Non-pigmented ciliary epithelial cell (primary cell): ENCODE measurements at places on chromosomes 2 and 18.

GRCh38 chr2:150247481-150247880 is 240.0 kb downstream of the RND3 start:
- DNase-seq: no peak

DNA sequence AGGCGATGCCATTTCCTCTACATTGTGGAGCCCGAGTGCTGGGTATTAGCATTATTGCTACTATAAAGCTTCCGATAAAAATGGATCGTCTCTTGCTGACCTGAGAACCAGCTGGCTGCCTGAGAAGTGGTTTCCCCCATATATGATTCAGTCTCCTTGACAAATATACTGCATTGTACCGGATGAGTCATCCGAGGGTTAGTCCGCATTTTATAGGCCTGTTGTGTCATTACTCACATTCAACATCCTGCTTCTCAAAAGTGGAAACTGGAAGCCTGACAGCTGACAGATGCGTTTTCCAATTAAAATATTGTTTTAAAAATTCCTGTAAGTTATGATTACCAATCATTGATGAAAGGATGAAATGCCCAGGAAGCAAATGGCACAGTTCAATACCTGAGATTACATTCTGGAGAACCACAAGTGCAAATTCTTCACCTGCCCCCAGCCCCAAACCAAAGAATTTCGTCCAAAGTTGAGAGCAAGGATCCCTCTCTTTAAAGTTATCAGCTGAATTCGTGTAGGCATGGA is 65.7 kb downstream of the SPRED2 start:
- DNase-seq: peak; percentile 93

GRCh38 chr2:56107502-56108220 is 76.1 kb upstream of the CCDC85A start:
- DNase-seq: no peak

GRCh38 chr2:206784559-206785353 is 19.4 kb downstream of the FASTKD2 start:
- no peak for DNase-seq

GRCh38 chr18:60870261-60871153 is 462.7 kb upstream of the CDH20 start:
- no peak for DNase-seq

DNA sequence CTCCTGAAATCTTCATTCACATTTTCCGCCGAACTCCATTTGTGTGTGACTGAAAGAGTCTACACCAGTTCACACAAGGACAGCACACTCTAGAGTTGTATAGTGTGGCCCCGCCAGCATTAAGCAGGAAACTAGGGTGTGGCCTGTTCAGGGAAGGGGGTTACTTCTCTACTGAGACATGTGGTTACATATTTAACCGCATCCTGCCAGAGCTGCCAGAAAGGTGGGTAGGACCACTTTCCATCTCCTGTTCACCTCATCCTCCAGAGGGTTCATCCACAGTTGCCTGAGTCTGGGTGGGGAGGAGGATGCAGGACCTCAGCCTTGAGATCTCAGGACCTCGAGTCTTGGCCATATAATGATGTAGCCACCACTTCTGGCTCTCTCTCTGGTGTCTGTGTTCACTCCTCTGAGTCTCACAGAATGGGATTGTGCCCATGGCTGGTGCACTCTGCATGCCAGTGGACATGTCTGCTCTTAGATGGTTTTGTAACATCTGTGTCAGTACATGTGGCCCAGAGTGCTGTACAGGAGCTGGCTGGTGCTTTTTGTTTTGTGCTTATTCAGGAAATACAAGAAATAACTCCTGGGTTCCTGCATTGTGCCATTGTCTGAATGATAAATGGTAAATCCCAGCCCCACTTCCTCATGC is 7.7 kb upstream of the SP140L start:
- no peak for DNase-seq

DNA sequence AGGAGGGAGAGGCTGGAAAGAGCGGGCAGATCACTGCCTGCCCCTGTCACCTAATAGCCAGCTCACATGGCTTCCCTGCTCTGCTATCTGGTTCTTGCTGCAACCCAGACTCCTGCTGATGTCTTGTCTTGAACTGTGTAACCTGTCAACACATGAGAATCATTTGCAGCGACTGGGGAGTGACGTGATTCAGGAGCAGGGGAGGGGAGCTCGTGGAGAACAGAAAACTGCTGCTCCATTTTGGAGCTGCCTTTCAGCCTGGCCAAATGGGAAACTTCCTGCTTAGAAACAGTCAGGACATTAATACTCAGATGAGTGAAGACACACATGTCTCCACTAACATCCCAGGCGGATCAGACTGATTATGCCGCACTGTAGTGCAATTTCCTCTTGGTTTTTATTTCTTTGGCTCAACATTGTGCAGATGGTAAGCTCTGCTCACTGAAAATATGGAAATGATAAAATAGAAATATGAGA is 38.1 kb downstream of the RPL37A start:
- DNase-seq: no peak

GRCh38 chr2:26454561-26455001 is 23.3 kb downstream of the OTOF start:
- DNase-seq: no peak

DNA sequence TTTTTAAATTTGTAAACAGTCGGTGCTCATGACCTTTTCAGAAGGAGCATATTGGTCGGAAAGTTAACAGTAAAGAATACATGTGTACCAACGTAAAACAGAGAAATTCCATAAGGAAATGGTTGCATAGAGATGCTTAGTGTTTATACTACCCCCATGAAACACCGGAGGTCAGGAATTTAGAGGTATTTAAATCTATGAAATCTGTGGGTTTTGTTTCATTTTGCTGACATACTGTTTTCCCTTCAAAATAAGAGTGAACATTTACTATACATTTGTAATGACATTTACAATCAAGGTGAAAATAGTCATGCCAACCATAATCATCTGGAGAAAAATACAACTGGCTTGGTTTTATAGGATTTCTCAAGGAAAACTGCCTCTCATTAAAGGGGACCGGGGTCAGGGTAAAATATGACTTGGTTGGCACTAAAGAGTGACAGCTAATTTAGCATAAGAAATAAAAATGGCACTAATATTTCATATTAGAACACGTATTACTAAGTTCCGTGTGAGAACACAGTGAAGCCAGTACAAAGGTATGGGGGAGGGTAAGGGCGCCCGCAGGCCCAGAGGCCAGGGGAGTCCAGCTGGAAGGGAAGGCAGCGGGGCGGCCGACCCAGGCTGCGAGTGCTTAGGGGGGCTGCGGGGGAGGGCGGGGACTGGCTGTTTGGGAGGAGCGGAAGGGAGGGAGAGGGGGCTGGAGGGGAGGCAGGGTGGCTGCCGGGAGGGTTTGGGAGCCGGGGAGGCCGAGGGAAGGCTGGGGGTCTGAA is 1.1 kb upstream of the RNU4ATAC start:
- no peak for DNase-seq

DNA sequence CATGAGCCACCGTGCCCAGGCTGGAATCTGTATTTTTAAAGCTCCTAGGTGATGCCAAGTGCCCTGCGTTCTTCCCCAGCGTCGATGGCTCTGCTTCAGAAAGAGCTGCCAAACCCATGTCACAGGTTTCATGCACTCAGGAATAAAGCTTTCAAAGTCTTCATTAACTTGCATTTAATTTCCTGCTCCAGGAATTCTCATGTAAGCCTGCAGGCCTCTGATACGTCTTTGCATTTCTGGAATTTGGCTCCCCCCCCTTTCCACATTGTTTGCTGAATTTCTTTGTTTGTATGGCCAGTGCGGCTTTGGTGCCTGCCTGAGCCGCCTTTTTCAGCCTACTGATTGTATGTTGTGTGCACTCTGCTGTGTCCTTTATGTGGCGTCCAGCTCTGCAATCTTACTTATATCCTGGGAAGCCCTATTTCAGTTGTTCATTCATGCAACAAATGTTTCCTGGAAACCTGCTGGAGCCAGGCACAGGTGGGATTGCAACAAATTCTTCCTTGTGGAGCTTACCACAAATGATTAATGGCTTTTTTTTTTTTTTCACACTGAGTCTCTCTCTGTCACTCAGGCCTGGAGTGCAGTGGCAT is 17.9 kb upstream of the OTOF start:
- no peak for DNase-seq

- no peak for DNase-seq
Measured at GRCh38 chr2:19346983-19347618, 11.3 kb downstream of the OSR1 start.

DNA sequence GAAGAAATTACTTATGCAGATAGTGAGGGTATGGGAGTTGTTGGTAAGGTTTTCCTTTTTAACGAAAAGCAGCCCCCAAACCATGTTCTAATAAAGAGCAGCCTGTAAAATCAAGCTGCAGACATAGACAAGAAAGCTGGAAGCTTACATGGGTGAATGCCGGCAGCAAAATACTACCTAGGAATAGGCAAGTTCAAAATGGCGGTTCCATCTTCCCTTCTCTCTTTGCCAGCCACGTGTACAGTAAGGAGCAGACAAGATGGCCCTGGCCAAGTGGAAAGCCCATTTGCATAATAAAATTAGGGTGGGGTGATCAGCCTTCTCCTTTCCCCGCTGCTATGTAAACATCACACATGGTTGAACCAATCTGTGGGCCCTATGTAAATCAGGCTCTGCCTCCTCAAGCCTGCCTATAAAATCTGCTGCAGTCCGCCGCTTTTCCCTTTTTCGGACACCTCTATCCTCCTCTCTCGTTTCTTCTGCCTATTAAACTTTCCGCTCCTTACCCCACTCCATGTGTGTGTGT is 155.0 kb downstream of the ZBTB7C start:
- no peak for DNase-seq

DNA sequence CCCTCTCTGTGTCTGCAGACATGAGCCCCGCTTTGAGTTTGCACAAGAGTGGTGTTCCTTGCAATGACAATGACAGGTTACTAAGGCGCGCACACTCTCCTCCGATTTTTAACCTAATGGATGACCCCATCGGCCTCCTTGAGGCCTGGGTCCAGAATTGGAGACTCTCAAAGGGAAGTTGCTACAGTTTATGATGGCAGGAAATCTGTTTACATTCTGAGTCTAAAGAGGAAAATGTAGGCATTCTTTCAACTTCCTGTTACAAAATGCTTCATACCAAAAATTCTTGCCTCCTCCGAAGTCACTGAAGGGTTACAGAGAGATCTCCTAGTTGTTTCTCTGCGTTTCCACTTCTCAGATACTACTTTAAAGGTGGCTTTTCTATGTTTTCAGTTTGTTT is 225.3 kb upstream of the AGAP1 start:
- DNase-seq: peak; percentile 17

DNA sequence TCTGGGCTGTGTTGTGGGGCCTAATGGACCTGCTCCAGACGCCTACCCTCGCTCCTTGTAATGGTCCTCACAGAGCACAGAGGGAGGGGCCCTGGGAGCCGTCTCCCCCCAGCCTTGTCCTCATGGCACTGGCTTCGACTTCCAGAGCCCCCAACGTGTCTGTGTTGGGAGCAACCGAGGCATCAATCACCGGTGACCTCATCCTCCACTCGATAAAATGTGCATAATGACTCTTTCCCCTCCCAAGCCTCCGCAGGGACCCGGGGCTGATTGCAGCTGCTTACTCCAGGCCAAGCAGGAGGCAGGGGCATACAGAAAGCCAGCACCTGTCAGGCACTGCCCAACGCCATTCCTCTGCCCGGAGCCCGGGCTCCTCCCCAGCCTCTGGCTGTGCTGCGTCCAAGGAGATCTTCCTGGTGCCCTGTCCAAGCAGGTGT is 271.7 kb downstream of the NDUFA10 start:
- no peak for DNase-seq

GRCh38 chr2:165795011-165795410 is 964 bp upstream of the GALNT3 start:
- DNase-seq: no peak

DNA sequence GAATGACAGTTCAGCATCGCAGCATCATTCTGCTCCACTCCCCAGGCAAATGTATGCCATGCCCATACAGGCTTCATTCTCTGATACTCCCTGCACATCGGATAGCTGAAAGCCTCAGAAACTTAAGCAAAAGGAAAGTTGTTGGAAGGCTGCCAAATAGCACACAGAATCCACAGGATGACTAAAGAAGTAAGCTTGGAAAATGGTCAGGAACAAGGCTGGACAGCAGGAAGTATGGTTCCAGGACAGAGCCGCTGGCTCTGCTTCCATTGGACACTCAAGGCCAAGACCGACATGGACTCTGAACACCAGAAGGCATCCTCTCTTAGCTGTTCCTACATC is 256.5 kb downstream of the CDH20 start:
- DNase-seq: no peak

- no peak for DNase-seq
Measured at GRCh38 chr2:233706720-233707119, 6.0 kb upstream of the UGT1A5 start.

- no peak for DNase-seq
Measured at GRCh38 chr2:174580951-174581350, 16.7 kb downstream of the WIPF1 start.

GRCh38 chr2:28624436-28624792 is 127.2 kb upstream of the PPP1CB start:
- DNase-seq: no peak

DNA sequence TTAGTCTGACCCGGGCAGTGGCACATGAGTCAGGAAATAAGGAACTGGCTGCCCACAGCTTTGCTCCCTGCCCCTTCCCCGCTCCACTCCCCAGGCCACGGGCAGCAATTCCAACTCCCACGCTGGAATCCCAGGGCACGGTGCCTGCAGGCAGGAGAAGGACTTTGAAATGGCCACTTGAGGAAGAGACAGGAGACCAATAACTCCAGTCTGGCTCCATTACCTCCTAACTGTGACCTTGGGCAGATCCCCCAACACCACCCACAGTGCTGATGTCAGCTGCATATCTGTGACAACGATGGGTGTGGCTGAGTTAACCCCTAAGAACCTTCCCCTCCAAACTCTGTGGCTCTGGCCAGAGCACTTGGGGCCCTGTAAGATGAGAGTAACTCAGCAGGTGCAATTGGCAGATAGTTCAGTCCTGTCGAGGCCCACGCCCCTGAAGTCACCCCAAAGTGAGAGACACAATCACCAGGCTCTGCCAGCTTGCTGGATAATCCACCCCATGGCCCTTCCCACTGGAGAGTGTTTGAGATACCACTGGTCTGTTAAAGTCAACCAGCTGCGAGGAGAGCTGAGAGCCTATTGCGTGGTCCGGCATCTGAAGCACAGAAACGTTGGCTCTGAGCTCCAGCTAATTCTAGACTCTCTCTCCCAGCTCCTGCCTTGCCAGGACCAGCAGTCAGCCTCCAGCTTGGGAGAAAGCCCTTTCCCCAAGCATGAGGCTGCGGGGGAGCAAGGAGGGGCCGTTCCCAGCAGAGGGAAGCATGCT is 175.2 kb downstream of the TNS1 start:
- DNase-seq: no peak
